ENCODE measurements at places on chromosomes 13 and 19.

- no peak for DNase-seq
Measured at GRCh38 chr19:45464852-45465441, 2.8 kb upstream of the FOSB start.

- no peak for DNase-seq
Measured at GRCh38 chr19:1742989-1743696, 10.2 kb upstream of the ONECUT3 start.

GRCh38 chr13:23680845-23681669 is 110.8 kb downstream of the TNFRSF19 start:
- no peak for DNase-seq

DNA sequence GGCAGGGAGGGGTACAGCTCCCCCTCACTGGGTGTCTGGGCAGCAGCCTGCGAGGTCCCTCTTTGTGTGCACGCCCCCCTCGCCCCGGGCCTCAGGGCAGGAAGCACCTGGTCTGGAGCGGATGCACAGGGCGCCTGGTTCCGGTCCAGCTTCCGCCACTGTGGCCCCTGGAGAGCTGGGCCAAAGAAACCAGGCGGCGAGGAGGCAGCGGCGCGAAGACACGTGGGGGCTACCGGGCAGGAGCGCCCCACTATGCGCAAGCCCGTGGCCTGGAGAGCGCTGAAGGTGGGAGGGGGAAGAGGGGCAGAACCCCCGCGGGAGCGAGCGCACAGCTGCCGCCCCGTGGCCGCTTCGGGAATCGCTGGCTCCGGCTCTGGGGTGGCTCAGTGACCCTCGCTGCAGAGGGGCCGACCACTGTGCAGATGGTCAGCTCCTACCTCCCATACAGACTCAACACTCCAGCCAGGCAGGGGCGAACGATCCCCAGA is 1.7 kb upstream of the LYL1 start:
- no peak for DNase-seq

DNA sequence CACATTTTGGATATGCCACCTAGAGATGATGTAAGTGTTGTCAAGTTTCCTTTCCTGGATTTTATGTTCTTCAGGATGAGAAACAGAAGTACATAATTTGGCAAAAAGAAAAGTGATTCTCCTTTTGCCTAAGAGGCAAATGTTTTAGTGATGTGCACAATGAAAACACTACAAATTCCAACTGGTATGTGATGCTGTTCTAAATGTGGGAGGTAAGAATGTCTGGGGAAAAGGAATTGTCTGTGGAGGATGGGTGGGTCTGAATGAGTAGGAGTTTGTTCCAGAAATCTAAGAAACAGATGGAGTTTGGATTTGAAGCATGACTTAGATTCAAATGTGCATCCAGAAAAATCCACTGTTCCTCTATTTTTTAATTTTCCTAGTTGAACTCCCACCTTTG is 473.6 kb upstream of the SPRY2 start:
- DNase-seq = no peak

DNA sequence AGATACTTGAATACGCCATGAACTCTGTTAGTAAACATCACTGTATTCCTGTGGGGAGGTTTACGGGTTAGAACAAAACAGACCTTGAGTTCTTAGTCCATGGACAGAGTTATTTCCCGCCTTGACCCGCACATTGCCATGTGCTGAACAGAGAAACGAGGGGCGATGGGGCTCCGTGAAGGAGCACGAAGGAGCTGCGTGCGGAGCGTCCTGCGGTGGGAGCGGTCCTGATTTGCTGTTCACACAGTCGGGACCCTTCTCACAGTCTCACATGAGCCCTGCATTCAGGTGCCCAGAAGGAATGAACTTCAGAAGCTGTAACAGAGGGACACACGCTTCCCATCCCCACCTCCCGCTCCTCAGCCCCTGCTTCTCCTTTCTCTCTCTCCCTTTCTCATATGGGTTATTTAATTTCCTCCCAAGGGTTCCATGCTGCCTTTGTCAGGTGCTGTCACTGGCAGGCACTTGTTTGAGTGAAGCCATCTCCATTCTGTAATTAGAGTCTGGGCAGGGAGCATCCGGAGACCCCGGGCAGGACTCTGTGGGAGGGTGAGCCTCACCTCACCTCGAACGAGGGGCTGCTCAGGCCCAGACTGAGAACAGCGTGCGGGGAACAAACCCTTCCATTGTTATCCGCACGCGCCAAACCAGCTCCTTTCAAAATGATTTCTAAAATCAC is 76.9 kb downstream of the TEX29 start:
- no peak for DNase-seq

- peak; percentile 86 for DNase-seq
Measured at GRCh38 chr19:46076951-46077814, 36.4 kb upstream of the IGFL4 start.

- DNase-seq = peak; percentile 24
Measured at GRCh38 chr13:35283856-35284255, 192.6 kb downstream of the MAB21L1 start.

- no peak for DNase-seq
Measured at GRCh38 chr19:55179606-55180484, at the start of gene SYT5. Gene SYT5 (minus strand): TSS chr19:55180289. CDS start chr19:55179041, 1,248 bp downstream.

GRCh38 chr13:52002361-52002760 is 8.9 kb downstream of the ATP7B start:
- DNase-seq = no peak

DNA sequence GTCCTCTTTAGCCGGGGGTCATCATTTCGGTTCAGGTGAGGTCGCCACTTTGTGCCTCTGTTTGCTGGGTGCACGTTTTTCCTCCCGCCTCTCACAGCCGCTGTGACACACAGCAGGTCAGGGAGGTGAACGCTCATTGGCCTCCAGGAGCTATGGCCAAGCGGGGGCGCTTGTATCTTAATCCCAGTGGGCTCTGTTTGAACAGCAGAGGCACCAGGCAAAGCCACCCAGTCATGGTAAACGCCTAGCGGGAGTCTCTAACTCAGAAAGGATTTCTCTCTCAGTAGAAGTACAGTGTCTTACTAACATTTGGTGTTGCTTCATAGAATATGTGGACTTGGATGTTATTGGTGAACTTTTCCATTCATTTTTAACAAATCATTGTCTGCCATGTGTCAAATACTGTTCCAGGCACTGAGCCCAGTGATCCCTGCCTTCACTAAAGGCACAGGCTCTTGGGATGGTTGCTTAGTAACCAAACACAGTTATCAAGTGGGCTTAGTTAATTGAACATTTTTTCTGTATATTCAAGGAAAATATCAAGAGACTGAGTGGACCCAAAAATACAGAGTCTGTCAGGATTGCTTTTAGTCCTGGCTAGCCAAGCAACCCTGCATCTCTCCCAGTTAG is 186.7 kb downstream of the STK24 start:
- DNase-seq = no peak

DNA sequence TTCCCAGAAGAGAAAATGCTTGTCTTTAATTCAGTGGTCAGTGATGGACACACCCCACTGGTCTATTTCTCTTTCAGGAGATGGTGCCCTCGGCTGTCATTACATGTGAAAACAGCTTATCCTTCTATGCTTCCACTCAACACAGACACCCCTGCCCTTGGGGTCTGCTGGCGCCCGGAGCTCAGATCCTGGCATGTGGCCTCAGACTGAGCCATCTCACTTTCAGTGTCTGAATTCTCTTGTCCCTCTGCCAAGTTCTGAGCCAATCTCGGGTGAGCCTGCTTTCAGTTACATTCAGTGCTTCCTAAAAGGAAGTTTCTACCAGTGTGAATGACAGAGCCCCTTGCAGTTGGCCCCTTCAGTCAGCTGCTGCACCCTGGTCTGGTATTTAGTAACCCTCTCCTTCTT is 293.6 kb downstream of the DNAJC15 start:
- DNase-seq = no peak

GRCh38 chr13:100630555-100630954 is 42.0 kb upstream of the GGACT start:
- DNase-seq = no peak

GRCh38 chr19:16637535-16637934 is 9.5 kb upstream of the MED26 start:
- DNase-seq = no peak

- DNase-seq = no peak
Measured at GRCh38 chr13:112959701-112960542, 9.1 kb upstream of the MCF2L start.

- DNase-seq = no peak
Measured at GRCh38 chr19:19062454-19063182, 1.2 kb upstream of the SLC25A42 start.

GRCh38 chr19:3780786-3781304 is 5.3 kb downstream of the MATK start:
- DNase-seq = no peak

DNA sequence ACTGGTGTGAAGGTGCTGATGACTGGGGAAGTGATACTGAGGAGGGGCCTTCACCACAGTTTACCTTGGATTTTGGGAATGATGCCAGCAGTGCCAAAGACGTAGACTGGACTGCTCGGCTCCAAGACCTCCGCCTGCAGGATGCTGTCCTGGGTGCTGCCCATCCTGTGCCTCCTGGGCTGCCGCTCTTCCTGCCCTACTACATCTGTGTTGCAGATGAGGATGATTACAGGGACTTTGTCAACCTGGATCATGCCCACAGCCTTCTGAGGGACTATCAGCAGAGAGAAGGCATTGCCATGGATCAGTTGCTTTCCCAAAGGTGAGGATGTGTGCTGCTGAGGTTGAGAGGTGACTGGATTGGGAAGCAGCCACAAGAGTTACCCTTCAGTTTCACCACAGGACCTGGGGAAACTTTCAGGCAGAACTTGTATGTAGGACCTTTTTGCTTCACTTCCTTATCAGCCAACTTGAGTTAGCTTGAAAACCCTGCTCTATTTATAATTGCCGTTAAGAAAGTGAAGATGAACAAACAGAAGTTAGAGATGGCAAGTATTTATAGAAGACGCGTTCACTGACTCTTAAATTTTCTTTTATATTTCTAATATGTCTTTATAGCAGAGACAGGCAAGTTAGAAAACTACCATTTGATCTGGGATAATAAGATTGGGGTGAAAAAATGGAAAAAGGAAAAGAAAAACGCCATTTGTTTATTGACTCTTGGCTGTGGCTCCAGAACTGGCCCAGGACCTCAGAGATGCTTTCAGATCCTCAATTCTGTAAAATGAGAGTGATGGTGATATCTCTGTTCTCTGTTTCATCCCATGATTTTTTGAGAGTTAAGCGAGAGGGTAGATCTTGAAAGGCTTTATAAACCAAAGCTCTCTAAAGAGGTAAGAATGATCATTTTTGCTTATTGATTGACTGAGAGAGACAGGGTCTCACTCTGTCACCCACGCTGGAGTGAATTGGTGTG is 5.3 kb downstream of the PDCD2L start:
- DNase-seq = no peak

GRCh38 chr13:37074703-37075102 is 15.2 kb upstream of the SUPT20H start:
- DNase-seq = peak; percentile 1

DNA sequence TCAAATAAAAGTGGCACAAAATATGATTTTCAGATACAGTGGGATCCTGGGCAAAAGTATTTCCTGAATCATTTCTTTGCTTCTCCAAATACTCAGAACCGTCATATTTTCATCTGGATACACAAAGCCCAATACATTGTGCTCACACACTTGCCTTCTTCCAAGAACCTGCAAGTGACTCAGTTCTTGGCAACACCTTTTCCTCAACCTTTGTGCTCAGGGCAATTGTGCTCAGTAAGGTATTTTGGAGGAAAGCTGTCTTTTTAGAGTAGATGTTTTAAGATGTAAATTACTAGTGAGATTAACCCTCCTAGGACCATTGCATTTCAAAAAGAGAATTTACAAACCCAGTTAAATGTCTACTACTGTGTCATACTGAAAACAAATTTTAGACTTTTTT is 233.5 kb downstream of the EFNB2 start:
- no peak for DNase-seq

GRCh38 chr13:98133946-98134345 is 8.9 kb upstream of the FARP1 start:
- no peak for DNase-seq

DNA sequence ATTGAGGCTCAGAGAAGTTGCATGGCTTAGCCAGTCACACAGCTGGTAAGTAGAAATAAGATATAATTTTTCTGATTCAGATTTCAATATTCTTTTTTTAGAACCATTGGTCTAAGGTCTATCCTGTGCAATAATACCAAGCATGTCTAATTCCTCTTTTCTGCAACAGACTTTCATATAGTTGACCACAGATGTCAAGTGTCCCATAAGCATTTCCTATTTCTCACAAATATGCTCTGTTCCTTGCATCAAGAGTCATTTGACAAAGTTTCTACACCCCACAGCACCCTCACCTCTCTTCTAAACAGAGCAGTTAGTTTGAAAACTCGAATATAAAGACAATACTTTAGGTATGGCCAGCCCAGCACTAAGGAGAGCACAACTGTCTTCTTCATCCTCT is 26.8 kb upstream of the SACS start:
- no peak for DNase-seq

- DNase-seq = peak; percentile 84
Measured at GRCh38 chr13:106533101-106533942, 2.1 kb downstream of the EFNB2 start.

GRCh38 chr13:71863254-71863865 is 3.6 kb downstream of the DACH1 start:
- DNase-seq = no peak

DNA sequence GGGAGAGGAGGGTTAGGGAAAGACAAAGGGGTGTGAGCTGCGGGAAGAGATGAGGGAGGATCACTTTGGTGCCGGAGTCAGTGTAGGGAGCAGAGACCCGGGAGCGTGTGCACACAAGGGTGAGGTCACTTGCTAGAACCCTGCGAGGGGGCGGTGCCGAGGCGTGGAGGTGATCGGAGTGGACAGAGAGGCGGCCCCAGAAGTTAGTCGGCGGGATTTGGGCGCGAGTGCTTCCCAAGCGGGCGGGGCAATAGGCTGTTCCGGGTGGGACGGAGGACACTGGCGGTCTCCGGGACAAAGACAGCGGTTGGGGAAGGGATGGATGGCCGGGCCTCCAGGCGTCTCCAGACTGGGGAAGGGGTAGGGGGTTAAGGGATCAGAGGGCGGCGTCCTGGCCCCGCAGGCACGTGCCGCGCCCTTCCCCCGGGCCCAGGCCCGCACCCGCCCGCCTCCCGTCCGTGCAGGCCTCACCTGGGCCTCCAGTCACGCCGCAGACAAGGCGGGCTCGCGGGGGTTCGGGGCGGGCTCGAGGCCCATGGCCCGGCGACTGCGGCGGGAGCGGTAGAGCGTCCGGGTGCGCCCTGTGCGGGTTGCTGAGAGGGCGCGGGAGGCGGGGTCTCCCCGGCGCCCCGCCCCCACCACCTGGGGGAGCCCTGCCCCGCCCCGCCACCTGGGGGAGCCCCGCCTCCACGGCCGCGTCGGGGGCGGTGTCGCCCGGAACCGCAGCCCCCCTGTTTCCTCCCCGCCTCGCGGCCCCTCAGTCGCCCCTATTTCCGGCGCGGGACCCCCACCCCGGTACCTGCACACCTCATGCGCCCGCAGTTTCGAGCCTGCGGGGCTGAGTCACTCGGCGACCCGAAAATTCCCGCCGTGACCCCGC is at the start of gene LPAR2:
LPAR2 (minus strand) TSS at position 600 of the 880 bp plus-strand sequence. CDS start 945 bp downstream, outside the sequence.
- peak; percentile 69 for DNase-seq

- DNase-seq = peak; percentile 13
Measured at GRCh38 chr19:36266375-36266961, 51.6 kb downstream of the ZNF146 start.

Data from NCI-H774 (cell line).